ENCODE measurements at places on chromosomes 6 and 20.

DNA sequence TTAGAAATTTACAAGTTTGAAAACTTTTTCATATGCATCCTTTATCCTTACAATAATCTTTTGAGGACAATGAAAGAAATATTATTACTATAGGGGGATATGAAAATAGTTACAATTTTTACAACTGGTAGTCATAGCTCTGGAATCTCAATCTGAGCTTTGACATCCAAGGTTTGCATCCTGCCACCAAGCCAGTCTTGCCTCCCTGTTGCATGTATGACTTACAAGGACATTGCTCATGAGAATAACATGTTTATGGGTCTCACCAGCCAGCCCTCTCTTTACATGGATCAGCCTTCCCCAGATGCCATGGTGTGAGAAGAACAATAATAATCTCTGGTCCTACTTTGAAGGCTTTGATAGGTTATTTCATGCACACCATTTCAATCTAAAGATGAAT, 67.5 kb downstream of the THEMIS start:
- no peak for DNase-seq

- no peak for DNase-seq
Observed at GRCh38 chr20:48214601-48215000, 429.3 kb upstream of the SULF2 start.

DNA sequence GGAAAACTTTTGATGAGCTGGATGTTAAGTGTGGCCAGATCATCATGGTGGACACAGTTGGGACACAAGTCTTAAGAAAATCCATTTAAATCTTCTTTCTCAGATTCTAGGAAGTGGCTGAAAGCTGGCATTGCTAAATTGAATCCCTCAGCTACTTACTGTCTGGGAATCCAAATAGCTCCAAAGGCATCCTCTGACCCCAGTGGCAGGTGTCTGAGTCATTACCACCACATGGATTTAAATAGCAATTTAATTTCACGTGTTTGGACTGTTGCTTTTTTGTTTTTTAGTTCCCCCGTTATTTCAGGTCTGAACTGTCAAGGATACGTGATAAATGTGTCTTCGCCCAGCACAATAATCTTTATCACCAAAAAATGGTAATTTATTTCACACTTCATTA, 33.2 kb upstream of the HDGFL1 start:
- DNase-seq = no peak

- DNase-seq = no peak
Observed at GRCh38 chr6:83824388-83824801, 28.8 kb upstream of the RIPPLY2 start.

GRCh38 chr6:40443842-40444241, 143.3 kb downstream of the LRFN2 start:
- DNase-seq = no peak

GRCh38 chr20:34955231-34956040, at the start of the genes GSS and MYH7B:
GSS (minus strand) TSS chr20:34955806; CDS start chr20:34951852, 3,954 bp downstream.
MYH7B (plus strand) TSS chr20:34955868; CDS start chr20:34978006, 22,138 bp downstream.
- peak; percentile 94 for DNase-seq

DNA sequence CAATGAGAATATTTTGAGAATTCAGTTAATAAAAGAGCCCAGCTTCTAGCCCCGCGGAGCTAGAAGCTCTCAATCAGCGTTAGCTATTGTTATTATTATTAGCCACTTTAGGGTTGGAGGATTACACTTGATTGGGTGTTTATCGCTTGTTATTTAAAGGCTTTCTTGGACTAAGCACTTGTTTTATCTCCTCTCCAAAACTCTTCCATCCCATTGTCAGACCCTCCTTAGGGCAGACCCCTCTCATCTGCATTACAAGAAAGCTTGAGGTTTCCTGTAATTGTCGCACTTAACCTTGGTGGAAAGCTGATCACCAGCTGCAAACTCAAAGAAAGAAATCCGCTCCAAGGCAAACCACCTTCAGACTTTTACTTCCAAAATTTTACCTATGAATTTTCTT, 4.8 kb downstream of the DPPA5 start:
- DNase-seq = no peak

- DNase-seq = no peak
Observed at GRCh38 chr6:139253656-139254055, 38.1 kb downstream of the TXLNB start.

GRCh38 chr6:23533944-23534343, 592.1 kb upstream of the NRSN1 start:
- DNase-seq = no peak

DNA sequence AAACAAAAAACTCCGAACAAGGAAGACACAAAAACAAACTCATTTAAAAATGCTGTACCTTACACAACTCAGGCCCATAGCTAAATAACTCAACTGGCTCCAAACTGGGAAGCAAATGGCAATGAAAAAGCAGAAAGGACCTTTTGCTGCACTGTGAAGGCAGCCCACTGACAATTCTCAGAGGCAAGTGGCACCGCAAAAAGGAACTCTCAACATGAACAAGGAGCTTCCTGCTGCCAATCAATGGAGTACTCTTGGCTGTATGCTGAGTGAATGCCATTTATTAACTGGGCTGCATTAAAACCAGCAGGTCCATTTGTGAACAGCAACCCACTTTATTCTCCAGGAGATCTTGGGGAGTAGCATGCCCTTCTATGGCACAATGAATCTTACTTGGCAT, 209.9 kb downstream of the PTPRK start:
- DNase-seq = no peak

- no peak for DNase-seq
Observed at GRCh38 chr6:105186576-105186975, 6.8 kb upstream of the POPDC3 start.

GRCh38 chr6:119442776-119443184, 93.2 kb upstream of the MAN1A1 start:
- no peak for DNase-seq

GRCh38 chr6:14732844-14733757, 512.8 kb upstream of the JARID2 start:
- DNase-seq = peak; percentile 33

- no peak for DNase-seq
Observed at GRCh38 chr6:99446076-99446475, 21.0 kb upstream of the PNISR start.

- no peak for DNase-seq
Observed at GRCh38 chr6:110619275-110619908, 143.0 kb upstream of the SLC22A16 start.

DNA sequence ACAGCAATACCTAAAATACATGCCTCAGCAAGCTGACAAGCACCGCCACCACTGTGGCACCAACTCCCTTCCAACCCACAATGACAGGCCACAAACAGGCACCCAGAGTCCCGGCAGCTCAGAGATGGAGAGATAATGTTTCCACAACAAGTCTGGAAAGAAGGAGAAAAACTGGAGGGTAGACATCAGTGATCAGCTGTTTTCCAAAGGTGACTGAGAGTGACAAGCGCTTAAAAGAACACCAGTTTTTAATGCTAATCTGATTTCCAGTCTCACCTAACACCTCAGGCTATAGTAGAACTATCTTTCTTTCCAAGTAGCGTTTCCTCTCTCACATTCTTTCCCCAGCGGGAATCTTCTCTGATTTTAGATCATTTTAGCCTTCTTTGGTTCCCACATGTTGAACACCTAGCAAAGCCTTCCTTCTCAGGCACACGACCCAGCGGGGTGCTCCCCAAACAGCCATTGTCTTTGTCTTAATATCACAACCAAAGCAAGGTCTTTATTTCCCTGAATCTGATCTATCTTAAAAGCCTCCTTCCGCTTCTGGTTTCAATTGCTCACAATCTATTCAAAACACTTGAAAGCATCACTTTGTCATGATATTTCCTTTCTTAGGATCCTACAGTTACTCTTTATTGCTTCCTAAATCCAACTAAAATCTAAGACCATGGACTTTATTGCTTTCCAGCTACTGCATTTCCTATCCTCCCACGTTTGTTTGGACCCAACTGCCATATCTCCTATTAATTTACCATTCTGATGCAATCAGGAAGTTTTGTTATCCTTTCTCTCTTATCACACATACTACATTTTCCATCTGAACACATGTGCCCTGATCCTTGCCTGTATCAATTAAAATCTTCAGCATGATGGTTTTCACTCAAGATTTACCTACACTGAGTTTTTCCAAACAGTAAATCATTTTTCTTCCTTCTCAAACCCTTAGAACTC, 282.7 kb downstream of the ADGB start:
- no peak for DNase-seq

DNA sequence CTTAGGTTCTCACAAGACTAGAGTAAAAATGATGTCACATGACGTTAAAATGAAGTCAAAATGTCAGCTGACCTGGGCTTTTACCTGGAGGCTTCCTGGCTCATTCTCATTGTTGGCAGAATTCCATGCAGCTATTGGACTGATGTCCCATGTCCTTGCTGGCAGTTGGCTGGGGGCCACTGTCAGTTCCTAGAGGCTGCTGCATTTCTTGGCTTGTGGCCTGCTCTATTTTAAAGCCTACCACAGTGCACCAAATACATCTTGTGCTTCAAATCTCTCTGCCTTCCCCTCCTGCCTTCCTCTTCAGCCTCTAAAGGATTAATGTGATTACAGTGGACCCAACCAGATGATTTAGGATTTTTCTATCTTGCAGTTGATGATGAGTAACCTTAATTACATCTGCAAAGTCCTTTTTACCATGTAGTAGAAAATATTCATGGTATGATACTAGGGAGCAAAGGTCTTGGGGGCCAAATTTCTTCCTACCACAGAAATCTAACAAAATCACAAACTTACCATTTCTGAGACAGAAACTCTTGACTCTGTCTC, 81.9 kb downstream of the FIG4 start:
- no peak for DNase-seq

- DNase-seq = no peak
Observed at GRCh38 chr20:44180814-44181213, 6.2 kb downstream of the JPH2 start.

DNA sequence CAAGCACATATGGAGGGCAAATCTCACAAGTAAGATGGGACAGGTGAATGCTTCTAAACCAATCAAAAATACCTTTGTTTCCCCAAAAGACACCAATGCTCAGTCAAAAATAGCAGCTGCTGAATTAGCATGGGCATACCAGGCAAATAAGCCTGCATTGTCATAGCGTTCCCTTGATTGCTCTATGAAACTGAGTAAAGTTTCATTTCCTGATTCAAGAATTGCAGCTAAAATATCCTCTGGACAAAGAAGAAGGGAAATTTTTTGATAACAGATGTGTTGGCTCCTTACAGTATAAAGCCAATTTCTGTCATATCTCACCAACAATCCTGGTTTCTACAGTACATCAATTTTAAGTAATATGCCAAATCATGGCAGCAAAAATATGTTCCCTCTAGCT, 3.3 kb upstream of the TMEM14A start:
- no peak for DNase-seq

DNA sequence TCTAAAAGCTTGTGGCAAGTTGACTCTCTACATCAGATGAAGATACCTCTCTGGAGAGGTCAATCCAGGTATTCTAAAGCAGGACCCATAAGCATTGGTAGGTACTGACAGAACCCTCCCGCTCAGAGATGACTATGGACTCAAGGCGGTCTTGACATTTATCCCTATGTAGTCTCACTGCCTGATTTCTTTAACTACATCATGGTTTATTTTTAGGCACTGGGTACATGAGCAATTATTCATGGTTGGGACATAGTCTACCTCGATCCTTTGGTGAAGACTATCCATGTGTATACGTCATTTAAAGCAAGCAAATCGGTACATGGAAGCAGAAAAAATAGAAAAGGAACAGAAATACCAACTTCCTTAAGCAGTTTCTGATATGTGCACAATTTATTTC, 136.2 kb upstream of the TAB2 start:
- no peak for DNase-seq

- DNase-seq = no peak
Observed at GRCh38 chr20:45892049-45892825, 1.1 kb downstream of the CTSA start.

DNA sequence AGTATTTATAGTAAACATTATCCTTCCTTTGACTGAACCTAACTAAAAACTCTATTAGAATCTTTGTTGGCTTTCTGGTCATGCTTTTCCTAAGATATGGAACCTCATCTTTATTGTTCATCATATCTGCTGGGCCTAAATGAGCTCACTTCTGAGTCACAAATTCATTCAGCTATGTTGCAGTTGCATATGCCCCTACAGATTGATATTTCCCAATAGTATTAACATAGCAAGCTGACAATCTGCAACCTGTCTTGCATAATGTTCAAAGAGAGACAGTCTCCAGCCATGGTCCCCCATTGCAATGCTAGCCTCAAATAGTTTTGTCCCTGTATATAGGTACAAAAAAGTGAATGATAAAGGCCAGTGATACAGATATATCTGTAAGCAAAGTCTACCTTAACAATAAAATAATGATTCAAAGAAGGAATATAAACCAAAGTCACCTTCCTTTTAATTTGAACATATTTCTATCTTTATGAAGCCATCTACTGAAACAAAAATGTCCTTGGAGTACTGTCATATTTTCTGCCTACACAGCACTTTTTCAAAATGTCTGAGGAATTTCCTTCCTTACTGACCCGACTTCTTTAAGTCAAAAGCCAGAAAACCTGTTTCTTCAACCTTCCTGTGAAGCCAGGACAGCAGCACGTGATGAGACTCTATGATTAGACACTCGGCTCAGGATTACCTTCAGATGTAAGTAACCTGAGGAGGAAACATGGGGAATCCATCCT, 140.7 kb downstream of the UBE3D start:
- no peak for DNase-seq

DNA sequence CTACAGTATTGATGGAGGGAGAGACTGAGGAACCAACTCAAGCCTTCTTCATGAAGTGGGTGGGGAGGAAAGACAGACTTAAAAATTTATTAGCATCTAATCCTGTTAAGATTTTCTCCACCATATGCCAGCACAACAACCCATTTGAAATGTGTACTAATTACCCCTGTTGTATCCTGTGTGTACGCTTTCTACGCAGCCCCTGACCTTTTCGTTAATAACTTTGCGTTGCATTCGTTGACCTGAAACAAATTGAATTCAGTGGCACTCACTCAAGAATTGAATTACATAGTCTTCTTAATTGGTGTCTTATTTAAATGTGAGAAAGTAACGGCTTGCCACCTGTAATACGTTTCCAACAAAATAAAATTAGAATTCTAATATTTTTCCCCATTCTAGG, 113.9 kb downstream of the LINC00237 start:
- DNase-seq = no peak

- no peak for DNase-seq
Observed at GRCh38 chr20:52193133-52193532, 1.6 kb upstream of the ZFP64 start.

DNA sequence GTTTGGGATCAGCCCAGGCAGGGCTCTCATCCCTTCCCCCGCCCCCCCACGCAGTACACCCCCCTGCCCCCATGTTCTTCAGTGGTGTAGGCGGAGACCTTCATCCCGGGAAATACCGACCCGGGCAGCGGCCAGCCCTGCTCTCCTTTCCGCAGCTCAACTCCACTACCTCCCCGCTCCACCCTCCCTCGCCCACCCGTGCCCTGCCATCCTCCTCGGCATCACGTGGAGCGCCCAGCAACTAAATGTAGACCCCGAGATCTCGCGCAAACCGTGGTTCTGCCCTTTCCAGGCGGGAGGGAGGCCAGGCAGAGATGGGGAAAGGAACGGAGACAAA, 1932.2 kb upstream of the DEFB115 start:
- DNase-seq = no peak

DNA sequence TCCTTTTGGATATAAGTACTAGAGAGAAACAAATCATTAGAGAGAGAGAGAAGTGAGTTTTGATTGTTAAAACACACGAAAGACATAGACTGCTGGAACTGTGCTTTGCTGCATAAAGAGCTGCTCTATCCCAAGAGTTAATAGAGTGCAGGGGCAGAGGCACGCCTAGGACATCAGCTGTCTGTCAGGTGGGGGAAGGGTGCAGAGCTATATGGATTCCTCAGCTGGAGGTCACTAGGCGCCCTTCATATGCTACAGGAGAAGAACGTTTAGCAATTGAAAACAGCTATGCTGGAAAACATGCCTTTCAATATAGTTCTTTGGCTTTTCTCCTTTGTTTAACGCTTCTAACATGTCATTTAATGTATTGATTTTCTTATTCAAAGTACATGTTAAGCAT, 169.0 kb upstream of the MCHR2 start:
- DNase-seq = no peak

Measured in CD4-positive, alpha-beta T cell treated with Interleukin-6 at 100 ng/mL for 8 hours (primary cell).